ENCODE measurements at places on chromosomes 5 and 9.

GRCh38 chr9:92735636-92736562 lies 28.7 kb downstream of the BICD2 start:
- no peak for DNase-seq

- no peak for DNase-seq
These were observed 7.2 kb upstream of the DUSP1 start for GRCh38 chr5:172777881-172778814.

- no peak for DNase-seq
These were observed 129.4 kb upstream of the RASA1 start for GRCh38 chr5:87138091-87138805.

DNA sequence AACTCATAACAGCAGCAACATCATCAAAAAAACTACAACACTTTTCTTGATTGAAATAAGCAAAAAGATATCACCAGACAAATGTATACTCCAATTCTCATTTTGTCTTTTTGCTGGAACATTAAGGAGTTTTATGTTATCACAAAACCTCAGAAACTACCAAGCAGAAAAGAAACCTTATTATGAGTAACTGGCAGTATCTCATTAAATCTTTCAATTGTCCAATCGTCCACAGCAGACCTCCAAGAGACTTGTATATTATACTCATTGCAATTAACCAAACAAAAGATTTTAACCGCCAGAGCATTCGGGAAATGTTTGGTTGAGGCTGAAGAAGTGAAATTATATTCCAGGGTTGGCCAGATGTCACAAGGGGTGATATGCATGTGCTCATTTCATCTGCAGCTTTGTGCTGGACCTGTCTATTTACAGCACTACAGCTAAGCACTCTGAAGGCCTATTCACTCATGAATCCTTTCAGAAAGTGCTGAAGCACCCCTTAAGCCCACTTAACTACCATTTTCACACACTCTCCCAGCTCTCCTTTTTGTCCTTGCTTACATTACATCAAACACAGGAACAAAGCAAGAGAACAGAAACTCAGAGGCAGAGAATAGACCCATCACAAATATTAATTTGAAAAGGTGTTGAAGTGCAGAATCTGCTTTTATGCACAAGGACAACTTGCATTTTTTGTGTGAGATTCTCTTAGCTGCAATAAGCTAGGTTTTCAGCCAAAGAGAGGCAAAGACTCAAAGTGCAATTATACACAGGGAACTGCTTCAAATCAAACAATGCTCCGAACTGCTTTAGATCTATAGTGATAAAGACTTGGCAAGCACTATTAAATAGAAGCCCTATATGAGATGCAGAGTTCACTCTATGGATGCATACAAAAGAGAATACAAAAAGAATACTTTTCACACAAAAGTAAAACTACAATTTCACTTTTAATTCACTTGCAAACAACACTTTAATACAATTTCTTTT lies 150.4 kb upstream of the POU5F2 start:
- no peak for DNase-seq

- DNase-seq = no peak
These were observed 31.4 kb upstream of the ERGIC1 start for GRCh38 chr5:172802567-172803176.

GRCh38 chr5:124825983-124826337 lies 79.5 kb upstream of the ZNF608 start:
- DNase-seq = no peak

DNA sequence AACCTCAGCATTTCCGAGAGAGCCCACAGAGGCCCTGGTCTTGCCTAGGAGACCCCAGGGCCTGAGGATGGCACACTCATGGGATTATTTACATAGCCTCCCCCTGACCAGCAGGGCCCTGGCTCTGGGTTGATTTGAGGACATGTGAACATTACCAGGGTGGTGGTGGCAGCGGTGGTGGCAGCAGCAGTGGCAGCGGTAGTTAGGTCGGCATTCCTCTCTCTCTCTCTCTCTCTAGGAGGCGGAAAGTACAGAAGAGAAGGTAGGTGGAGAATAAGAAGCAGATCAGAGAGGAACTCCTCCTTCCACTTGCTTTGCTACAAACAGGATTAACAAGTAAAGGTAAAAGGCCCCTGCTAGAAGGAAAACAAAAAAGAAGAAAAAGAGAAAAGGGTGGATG lies 39.3 kb downstream of the B4GALT1 start:
- no peak for DNase-seq

- no peak for DNase-seq
These were observed 30.4 kb upstream of the TRIM14 start for GRCh38 chr9:98149422-98149821.

- no peak for DNase-seq
These were observed 189.7 kb upstream of the TLE4 start for GRCh38 chr9:79382044-79382443.

DNA sequence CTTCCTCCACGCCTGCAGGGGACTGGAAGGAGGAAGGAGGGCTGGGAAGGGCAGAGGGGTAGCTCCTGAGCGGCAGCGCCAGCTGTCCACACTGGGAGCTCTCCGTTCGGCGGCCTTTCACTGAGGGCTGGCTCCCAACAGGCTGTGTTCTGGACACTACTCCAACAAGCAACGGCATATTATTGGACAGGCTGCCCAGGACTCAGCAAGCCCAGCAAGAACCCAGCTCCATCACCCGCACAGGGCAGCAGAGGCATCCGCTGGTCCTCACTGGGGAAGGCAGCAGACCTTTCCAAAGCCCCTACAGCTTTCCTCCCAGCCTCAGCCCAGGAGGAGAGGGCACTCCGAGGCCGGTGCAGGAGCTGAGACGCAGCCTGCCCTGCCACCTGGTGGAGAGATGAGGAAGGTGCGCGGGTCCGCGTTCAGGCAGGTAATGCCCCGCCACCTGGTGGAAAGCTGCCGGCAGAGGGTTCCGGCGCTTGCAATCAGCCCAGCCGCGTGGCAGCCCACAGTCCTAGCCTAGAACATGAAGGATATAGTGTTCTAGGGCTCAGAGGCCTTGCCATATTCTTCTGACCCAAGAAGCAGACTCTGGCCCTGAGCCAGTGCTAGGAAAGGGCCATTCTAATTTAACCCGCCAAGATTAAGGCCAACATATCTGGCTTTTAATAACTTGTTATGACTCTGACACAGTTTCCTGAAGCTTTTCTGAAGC lies 74.4 kb downstream of the NRG2 start:
- peak; percentile 67 for DNase-seq

DNA sequence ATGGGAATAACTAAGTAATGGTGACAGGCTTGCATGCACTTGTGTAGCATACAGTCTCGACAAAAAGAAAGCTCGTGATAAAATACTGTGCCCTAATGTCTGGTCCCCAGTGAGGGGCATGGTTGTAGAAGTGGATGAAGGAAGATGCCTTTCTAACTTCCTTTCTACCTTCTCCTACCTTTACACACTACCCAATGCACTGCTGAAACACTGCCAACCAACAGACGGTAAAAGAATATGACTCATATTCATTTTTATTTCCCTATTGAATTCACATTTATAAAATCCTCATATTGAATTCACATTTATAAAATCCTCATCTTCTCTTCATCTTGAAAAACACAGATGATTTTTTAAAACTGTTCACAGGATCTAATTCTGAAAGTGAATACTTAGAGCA lies 223.0 kb downstream of the PJA2 start:
- no peak for DNase-seq

DNA sequence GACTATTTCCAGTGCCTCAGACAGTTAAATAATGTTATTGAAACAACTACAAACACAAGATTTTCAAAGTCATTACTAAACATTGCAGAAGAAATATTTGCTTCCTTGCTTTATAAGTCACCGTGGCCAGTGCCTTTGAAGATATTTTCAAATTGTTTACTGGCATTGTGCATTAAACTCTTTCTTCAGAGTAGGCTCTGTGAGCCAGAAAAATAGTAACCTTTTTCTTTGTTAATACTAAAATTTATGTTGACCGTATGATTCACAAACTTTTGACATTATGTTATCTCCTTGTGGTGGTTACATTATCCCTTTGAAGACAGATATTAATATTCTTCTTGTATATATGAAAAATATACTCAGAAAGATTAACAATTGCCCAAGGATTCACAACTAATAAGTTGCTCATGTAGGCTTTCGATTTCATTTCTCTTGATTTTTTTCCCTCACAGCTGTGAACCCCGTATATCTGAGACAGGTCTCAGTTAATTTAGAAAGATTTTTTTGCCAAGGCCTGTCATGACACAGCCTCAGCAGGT lies 140.1 kb downstream of the NR3C1 start:
- no peak for DNase-seq

- no peak for DNase-seq
These were observed 66.1 kb downstream of the AK8 start for GRCh38 chr9:132811985-132812384.

DNA sequence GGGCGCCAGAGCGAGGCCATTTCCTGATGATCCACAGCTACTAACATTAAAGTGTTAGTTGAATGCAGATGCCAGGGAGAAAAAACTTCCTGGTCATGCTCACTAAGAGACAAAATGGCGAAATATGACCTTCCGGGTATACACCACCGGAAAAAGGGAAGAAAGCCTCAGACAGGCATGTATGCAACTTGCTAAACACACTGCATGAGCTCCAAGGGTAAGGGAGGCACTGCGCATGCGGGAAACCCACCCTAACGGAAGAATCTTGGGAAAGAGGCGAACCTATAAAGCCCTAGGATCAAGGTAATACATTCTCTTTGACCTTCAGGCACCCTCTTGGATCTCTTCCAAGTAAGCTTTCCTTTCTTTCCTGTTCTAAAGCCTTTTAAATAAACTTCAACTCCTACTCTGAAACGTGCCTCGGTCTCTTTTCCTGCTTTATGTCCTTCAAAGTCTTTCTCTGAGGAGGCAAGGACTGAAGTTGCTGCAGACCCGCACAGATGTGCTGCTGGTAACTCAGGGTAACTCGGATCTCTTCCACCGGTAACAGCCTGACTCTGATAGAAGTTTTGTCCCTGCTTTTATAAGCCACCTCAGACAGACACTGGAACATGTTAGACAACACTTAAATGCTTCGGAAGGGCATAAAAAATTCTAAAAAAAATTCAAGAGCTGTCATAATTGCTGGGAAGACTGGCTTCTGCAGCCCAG lies 64.9 kb downstream of the DTWD2 start:
- no peak for DNase-seq

- no peak for DNase-seq
These were observed 179.5 kb downstream of the ZNF608 start for GRCh38 chr5:124566875-124567450.

Measured in occipital lobe (tissue), 3 donors.